ENCODE measurements at places on chromosomes 7 and 10.
A peak's percentile ranks its signal among the peaks of the same experiment; 100 is the strongest.

- no peak for DNase-seq
These were observed 124.7 kb upstream of the UNC5B start for GRCh38 chr10:71087622-71088021.

GRCh38 chr7:27137640-27138315 is 5.7 kb downstream of the HOXA5 start:
- no peak for DNase-seq

DNA sequence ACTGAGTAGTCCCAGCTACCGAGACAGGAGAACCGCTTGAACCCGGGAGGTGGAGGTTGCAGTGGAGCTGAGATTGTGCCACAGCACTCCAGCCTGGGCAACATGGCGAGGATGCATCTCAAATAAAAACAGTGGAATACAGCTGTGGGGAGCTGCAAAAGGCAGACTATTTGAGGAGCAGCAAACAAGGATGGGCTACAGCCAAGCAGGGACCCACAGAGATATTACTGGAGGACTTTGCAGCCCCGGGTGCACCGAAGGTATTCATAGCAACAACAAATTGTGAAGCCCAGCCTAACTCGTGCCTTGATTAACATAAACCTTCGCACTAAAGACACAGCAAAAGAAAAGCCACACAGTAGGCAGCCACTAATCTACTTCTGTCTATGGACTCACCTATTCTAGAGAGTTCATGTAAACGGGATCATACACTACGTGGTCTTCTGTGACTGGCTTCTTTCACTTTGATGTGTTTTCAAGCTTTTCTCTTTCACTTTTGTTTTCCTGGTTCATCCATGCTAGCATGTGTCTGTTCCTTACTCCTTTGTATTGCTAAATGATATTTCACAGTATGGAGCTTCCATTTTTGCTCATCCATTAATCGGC is 34.0 kb downstream of the PODXL start:
- no peak for DNase-seq

DNA sequence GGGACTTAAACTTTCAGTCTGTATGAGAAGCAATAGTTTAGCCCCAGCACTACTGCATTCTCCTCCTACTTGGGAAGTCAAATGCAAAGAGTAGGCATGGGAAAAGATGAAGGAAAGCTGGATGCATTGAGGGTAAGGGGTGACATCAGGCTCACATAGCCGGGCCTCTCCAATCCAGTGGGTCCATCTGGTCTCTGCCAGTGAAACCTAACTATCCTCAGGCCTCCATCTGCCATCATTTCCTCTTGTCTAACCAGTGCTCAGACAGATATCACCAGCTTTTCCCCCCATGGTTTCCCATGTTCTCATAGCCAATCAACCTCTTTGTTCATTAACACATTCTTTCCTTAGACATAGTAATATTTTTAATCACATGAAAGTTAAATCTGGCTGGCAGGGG is 118.3 kb downstream of the DGKI start:
- no peak for DNase-seq

GRCh38 chr7:123637878-123638277 is 17.8 kb upstream of the LMOD2 start:
- no peak for DNase-seq

DNA sequence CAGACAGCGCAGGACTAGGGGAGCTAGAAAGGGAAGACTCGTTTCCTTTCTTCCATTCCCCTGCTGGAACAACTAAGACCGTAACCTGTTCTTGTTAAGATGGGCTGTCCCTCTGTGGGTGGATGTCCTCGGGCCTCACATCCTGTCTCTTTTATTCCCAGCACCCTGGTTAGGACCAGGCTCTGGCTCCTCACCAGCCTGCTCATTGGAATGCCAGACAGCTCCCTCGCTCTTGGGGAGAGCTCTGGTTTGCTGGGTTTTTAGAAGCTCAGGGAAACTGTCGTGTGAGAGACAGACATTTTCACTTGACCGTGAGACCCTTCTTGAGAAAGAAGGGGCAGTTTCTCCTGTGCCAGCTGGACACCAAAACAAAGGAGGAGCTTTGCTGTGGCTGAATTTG is 58.1 kb upstream of the HABP2 start:
- DNase-seq: no peak

DNA sequence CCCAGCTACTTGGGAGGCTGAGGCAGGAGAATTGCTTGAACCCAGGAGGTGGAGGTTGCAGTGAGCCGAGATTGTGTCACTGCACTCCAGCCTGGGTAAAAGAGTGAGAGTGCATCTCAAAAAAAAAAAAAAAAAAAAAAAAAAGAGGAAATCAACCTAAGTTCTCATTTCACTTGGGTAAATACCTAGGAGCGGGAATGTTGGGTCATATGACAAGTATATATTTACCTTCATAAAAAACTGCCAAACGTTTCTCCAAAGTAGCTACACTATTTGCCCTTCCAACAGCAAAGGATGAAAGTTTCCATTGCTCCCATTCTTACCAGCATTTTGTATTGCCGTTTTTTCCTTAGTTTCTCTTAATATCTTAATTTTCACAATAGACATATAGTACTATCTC is 9.8 kb downstream of the P4HA1 start:
- no peak for DNase-seq

DNA sequence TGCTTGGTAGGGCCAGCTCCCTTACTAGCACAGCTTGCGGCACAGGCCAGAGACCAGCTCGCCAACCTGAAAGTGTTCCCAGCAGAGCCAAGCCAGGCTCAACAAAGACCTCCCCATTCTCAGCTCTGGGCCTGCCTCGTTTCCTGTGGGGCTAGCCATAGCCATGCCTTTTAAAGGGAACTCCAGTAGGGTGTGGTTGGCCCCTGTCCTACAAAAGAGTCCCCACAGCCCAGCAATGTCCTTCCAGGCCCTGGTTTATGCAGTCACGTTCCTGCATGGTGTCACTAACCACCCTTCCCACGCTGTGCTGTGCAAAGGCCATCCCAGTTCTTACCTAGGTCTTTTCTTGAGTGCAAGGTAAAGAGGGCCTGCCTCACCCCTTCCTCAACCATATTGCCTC is 87.8 kb upstream of the LRRC4 start:
- no peak for DNase-seq

DNA sequence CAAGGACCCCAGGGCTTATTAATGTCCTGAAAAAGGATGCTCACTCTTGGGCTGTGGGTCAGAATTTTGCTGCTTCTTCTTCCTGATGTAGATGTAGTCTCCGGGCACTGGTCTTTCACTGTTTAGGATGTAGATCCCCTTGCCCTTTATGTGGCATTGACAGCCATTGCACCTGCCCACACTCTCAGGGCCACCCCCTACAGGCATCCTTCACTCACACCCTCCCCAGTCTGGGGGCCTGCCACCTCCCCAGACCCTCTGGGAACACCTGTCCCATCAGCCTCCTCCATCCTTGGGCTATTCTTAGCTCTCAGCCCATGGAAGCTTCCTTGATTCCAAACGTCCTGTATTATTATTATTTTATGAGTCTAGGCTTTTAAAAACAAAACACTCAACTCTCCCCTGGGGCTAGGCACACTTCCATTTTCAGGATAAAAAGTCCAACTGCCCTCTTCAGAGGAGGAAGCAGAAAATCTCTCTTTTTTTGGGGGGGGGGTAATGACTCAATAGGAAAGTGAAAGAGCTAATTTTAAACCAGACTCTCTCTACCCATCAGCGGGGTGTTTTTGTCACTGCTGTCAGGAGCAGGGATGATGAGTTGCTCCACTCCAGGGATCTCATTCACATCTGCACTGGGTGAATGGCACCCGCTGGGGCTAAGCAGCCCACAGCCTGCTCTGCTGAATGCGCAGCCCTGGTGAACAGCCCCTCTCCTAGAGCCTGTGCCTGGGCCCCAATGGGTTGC is 11.5 kb upstream of the KLRG2 start:
- DNase-seq: no peak

- no peak for DNase-seq
These were observed 179.8 kb downstream of the EBF3 start for GRCh38 chr10:129784291-129784690.

DNA sequence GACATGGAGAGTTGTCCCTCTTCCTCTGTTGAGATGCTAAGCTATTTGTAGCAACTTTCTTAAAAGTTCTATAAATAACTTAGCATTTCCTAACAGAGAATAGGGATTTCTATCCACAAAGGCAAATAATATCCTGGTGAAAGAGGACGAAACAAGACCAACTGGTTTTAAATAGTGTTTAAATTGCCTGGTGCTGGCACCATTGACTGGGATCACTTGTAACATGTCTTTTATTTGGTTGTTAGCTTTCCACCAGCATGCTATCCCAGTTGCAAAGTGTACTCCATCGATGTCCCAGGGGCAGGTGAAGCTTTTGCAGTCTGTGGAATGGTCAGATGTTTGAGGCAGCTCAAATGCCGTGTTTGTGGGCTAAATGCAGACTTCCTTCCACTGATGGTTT is 3.7 kb downstream of the SUFU start:
- DNase-seq: no peak

DNA sequence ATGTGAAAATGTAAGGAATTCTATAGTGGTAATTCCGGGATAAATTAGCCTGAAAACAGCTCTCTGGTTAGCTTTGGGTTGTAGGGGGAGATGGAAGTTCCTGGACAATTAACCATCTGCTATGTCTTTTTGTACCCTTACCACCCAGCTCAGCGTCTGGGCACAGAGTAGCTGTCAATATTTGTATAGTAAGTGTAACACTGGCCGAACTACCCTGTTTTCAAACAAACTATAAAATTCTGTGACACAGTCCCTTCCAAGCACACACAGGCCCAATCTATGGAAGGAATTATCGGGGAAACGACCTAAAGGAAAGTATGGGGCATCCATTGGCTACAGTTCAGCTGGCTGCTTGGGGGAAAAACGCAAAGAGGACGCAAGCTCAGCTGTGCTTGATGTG is 869 bp upstream of the LHFPL3 start:
- DNase-seq: no peak

DNA sequence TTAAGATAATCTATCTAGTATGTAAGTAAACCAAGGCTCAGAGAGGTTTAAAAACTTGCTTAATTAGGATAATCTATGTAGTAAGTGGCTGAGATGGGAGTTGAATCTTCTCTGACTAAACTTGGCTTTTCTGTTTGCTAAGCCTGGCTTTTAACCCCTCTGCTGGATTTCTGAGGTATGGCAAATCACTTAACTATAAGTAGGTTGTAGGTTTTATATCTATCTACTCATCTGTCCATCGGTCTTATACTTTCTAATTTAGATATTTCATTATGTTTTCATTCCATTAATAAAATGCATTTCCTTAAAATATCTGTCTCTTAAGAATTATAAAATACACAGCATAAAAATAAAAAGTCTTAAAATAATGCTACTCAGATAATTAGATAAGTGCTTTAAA is 59.4 kb downstream of the ST7 start:
- peak; percentile 70 for DNase-seq

DNA sequence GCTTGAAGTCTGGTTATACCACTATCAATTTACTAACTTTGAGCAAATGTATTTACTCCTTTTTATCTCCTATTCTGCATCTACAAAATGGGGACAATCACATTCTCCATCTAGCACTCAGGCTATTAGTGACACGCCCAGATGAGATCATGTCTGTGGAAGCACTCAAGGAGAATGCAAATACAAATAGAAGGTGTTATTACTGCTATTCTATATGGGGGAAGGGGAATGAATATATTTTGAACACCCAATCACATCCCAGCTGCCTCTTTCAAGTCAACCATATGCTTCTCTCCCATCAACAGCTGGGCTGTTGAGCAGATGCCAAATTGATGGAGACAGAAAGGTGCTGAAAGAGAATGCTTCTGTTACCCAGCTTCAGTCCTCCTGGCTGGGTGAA is 23.5 kb downstream of the SGMS1 start:
- DNase-seq: peak; percentile 81

DNA sequence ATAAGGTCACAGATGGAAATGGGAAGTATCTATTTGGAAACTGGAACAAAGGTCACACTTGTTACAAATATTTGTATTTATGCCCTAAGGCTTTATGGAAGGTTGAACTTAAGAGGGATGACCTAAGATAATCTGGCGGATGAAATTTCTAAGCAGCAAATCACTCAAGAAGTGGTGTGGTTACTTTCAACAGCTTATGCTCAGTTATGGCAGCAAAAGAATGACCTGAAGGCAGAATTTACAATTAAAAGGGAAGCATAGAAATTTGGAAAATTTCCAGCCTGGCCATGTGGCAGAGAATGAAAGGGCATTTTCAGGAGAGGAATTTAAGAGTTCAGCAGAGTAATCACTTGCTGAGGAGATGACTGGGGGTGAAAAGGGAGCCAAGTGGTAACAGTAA is 95.8 kb upstream of the TNS3 start:
- DNase-seq: no peak

DNA sequence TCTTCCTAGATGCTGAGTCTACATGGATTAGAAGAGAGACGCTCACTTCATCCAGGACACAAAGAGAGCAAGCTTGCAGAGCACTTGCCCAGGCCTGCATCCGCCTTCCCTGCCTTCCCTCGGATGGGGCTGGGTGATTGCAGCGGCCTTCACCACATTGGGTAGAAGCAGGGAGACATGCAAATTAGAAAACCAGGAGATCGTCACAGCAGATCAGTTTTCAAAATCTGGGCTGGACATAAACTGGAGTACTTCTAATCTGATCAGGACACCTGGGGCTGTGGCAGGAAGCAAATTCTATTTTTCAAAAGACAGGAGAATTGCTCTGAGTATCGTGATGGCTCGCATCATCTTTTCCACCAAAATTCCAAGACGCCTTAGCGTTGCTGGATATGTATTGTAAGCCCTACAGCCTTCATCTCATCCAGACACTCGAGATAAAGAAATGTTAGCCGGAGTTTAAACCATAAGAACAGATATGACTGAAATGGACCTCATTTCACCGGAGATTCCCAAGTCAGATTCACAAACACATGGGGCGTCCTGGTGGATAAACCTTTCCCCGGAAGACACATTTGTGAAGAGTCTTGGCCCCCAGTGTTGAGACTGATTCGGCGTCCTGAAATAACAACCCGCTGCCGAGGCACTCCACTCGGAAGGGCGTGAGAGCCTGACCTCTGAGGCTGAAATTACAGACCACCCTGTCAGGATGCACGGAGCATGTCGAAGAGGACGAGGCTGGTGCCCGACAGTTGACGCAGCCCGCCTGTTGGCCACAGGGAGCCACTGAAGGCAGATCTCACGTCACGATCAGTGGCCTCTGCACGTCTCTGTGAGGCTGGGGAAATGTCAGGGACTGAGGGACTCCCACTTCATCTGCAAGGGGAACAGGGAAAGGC is 91.2 kb upstream of the PARD3 start:
- DNase-seq: peak; percentile 46

DNA sequence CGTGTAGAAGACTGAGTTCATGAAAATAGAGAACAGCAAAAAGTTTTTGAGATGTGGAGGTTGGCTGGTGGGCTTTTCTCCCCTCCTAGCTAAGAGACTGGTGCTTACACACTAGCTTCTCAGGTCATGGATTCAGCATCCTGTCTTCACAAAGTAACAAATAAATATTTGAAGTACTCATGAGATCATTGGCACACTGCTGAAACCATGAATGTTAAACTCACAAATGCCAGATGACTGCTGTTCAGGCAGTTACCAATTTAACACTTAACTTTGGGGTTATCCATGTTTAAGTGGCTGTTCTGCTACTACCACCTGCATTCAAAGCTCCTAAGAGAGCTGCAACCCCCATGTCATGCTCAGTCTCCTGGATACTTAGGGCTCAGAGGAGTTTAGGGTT is 119.0 kb upstream of the BET1 start:
- no peak for DNase-seq

GRCh38 chr10:91593834-91594233 is 39.0 kb downstream of the PPP1R3C start:
- DNase-seq: no peak
